Mammary epithelial cell (primary cell): ENCODE measurements at places on chromosomes 13 and 19. TPM values are rescaled to one million over a fixed set of nuclear protein-coding genes. Genes with fewer than 3 reads are reported as not detected.

Gene PSG1
- 0.10 TPM for polyA plus RNA-seq

Gene ERCC2
- 17.4 TPM for polyA plus RNA-seq

Gene COQ8B
- 23.0 TPM for polyA plus RNA-seq

Gene ANKLE1
- 0.24 TPM for polyA plus RNA-seq

Gene TNPO2
- 118 TPM for polyA plus RNA-seq

Gene MAP4K1
- 0.51 TPM for polyA plus RNA-seq

Gene MEF2B
- 0.05 TPM for polyA plus RNA-seq

Gene MEGF8
- polyA plus RNA-seq: 7.2 TPM

DNA sequence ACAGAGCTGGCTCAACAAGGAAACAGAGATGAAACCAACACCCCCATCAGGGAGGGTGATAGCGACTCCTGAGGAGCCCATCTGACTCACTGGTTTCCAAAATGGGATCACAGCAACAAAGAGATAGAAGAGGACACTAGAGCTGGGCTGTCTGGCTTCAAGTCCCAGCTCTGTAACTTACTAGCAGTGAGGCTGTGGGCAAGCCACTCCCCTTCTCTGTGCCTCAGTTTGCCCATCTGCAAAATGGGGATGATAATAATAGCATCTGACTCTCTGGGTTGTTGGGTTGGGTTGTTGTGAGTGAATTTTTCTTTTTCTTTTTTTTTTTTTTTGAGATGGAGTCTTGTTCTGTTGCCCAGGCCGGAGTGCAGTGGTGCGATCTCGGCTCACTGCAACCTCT lies 14.3 kb downstream of the IGSF23 start:
- DNase-seq: no peak

- peak; percentile 88 for DNase-seq
Observed at GRCh38 chr19:48292798-48293197, 22.9 kb downstream of the ZNF114 start.

DNA sequence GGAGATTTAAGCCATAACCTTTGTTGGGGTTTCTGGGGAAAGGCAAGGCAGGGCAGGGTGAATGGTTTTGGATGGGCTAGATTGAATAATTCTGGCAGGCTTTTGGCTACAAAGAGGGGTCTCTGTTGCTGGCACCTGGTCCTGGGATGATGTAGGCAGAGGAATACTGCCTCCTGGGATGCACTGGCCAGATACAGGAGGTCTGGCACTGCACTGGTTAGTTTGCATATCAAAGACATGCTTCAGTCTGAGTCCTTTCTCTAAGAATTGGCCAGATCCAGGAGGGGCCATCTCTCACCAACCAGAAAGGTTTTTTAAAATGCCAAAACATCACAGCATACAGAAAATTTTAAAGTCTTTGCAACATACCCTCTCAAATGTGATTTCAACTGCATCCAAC lies 8.0 kb upstream of the MEDAG start:
- DNase-seq: no peak

GRCh38 chr13:78958006-78958405 lies 299.1 kb upstream of the OBI1 start:
- DNase-seq: no peak

GRCh38 chr19:50162988-50163387 lies at the start of gene IZUMO2:
IZUMO2 (minus strand) TSS chr19:50163281; CDS start chr19:50163194, 87 bp downstream.
- no peak for DNase-seq

DNA sequence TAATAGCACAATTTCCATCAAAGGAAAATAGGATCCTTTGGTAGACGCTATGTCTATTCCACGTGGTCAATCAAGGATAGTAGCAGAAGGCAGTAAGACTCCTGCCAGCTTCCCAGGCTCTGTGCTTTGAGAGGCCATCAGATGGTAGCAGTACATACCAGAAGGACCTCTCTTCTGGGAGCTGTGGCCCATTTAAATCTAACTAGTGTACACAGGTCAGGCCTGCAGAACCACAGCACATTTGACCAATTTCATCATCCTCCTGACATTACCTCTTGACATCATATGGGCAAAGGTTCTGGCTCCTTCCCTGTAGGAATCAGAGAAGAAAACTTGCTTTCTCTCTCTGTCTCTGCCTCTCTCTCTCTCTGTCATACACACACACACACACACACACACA lies 229.6 kb upstream of the HTR2A start:
- no peak for DNase-seq

GRCh38 chr19:42370626-42371175 lies 19.4 kb downstream of the CNFN start:
- DNase-seq: no peak

- no peak for DNase-seq
Observed at GRCh38 chr13:110538632-110539031, 22.9 kb downstream of the RAB20 start.

DNA sequence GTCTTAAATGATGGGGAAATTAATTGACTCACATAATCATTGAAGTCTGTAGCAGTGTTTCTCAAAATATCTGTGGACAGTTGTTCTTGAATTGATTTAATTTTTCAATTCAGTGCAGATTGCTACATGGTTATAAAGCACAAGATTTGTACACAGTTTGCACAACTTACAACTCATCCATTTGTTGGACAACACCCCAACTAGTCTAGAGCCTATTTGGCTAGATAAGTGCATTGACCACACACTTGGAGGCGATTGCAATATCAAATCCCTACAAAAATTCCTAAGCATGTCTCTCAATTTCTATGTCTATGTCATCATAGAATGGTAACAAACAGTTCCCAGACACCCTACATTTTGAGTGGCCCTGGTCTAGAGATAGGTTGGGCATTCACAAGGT lies 48.0 kb upstream of the IPO5 start:
- no peak for DNase-seq

- DNase-seq: peak; percentile 66
Observed at GRCh38 chr19:58325311-58326022, 1.3 kb upstream of the ZSCAN22 start.

GRCh38 chr13:82747291-82747690 lies 1135.0 kb downstream of the SLITRK1 start:
- DNase-seq: no peak

DNA sequence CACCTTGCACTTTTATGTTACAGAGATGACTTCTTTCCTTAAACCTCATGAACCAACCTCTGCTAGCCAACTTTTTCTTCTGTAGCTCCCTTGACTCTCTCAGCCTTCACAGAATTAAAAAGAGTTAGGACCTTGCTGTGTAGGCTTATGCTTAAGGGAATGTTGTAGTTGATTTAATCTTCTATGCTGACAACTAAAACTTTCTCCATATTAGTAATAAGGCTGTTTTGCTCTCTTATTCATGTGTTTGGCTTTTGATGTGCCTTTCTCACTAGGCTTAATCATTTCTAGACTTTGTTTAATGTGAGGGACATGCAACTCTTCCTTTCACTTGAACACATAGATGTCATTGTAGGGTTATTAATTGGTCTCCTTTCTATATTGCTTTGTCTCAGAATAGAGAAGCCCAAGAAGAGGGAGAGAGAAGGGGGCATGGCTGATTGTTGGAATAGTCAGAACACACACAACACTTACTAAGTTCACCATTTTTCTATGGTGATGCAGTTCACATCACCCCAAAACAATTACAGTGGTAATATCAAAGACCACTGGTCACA lies 509.5 kb downstream of the UQCRFS1 start:
- DNase-seq: no peak

GRCh38 chr13:95301183-95301967 lies at the start of gene ABCC4:
ABCC4 (minus strand) TSS chr13:95301451; CDS start chr13:95301314, 137 bp downstream.
- DNase-seq: peak; percentile 72

DNA sequence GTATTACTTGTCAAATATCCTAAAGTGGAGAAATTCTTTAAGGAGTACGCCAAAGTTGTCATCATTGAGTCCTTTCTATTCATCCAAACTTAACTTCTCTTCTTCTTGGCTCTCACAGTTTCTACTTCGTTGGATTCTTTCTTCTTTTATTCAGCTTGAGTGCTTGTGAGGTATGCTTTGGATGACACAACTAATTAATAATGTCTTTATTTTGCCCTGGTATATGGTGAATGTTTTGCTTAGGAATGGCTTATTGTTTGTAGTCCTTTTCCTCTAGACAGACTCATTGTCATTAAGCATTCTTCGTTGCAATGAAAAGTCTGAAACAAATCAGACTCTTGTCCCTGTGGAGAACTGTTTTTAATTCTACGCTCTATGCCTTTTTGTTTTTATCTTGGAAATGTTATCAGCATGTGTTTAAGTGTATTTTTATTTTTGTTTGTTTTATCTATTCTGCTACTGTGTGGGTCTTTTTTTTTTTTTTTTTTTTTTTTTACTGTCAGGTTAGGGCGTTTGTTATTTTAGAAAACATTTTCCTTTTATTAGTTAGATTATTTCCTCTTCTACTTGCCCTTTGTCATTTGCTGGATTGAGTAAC lies 471.5 kb downstream of the GPC6 start:
- no peak for DNase-seq

DNA sequence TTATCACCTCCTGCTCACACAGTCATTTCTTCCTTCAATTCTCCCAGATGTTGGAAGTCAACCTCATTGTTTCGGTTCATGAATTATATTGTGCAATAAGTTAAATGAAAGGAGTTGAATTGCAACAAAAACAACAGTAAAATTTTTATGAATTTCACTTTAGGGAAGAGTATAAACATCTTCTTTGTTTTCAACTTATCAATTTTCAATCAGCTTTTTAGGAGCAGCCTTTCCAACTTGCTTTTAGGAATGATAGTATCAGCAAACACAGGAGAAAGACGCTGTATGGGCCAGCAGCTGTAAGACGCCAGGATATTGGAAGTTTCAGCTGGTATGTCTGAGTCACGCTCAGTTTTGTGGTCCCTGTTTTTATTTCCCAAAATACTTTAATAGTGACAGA lies 132.5 kb upstream of the ARGLU1 start:
- DNase-seq: no peak

DNA sequence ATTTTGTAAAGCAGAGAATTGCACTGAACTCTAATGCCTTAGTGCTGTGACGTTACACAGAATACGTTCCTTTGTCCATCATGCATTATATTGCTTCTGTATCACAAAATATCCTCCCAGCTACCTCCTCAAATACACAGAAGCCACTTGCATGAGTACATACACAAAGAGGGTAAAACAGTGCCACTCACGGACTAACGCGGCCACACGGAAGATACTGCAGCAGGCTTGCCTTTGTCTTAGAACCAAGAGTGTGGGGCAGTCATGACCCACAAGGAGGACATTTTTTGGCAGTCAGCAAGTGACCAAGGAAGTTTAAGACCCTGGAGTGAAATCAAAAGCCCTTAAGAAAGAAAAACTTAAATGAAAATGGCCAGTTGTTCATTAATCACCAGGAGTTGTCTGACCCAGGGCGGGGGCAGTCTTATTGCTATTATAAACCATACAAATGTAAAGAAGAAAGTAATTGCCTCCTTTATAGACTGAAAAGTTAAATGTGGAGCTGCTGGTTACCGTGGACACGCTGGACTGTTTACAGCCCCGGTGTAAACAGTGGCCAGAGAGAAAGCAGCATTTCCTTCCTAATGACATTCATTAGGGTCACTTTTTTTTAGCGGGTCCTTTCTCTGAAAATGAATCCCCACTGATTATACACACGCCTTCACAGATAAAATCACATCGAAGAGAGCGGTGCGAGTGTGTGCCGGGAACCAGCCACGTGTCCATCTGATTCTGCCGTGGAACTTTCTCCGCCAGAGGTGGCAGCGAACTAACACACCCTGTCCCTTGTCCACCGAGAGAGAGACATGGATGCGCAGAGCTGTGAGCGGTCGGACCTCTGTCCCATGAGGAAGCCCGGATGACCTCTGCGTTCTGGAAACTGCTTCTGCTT lies 66.8 kb downstream of the SOX1 start:
- no peak for DNase-seq

DNA sequence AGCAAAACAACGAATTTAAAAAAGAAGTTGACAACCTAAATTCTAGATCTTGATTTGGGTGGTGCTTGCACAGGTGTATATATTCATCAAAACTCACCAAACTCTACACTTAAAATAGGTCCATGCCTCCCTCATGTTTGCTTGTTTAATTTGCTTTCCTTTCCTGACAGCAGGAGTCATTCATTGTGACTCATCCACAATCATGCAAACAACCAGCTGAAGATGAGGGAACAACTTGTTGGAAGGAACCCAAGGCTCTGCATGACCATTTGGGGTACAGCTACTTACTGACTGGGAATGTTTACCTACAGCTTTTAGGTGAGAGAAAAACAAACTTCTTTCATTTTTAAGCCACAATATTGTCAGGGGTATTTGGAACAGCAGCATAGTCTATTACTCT lies 96.6 kb downstream of the RXFP2 start:
- peak; percentile 64 for DNase-seq

GRCh38 chr13:45695198-45695730 lies 6.9 kb upstream of the CBY2 start:
- no peak for DNase-seq

DNA sequence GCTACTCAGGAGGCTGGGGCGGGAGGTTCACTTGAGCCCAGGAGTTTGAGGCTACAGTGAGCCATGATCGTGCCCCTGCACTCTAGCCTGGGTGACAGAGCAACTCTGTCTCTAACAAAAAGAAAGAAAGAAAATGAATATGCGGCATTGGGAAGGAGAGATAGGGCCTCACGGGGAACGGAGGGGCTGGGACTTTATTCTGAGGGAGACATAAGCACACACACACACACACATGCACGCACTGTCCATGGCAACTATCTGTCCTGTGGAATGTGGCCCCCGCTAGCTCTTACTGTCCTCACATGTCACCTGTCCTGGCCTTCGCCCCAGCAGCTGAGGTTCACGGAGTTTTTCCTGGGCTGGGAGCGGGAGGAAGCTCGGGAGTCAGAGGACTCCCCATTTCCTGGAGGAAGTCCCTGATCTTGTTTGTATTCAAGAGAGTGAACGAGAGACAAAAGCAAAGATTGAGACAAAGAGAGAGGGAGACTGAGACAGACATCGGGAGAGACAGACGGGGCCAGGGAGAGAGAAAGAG lies 654 bp downstream of the STAP2 start:
- peak; percentile 46 for DNase-seq
